GM06990 (cell line): ENCODE measurements at places on chromosomes 1 and 21.

GRCh38 chr1:10161541-10162290 lies 48.7 kb upstream of the KIF1B start:
- DNase-seq: no peak

- no peak for DNase-seq
These were observed 762.1 kb downstream of the LTN1 start for GRCh38 chr21:28230559-28230958.

GRCh38 chr1:22972760-22973159 lies at the start of gene LACTBL1:
TSS of gene LACTBL1 (minus strand) at chr1:22972866. CDS start at chr1:22972316, 550 bp downstream.
- no peak for DNase-seq

- DNase-seq: no peak
These were observed 187.9 kb downstream of the HIVEP3 start for GRCh38 chr1:41730806-41731205.

DNA sequence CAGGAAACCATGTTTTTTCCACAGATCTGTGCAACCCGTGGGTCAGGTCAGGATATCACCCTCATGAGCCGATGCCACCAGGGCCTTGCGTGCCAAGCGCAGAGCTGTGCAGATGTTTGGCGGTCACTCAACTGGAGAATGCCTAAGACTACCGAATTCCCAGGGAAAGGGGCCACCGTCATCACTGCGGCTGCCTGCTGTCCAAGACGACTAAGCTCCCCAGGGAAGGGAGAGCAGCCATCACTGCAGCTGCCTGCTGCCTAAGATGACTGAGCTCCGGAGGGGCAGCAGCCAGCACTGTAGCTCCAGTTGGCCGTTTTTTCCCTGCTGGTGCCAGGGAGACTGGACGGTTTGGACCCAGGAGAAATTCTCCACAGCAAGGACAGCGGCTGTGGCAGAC lies 31.1 kb downstream of the AKT3 start:
- no peak for DNase-seq

DNA sequence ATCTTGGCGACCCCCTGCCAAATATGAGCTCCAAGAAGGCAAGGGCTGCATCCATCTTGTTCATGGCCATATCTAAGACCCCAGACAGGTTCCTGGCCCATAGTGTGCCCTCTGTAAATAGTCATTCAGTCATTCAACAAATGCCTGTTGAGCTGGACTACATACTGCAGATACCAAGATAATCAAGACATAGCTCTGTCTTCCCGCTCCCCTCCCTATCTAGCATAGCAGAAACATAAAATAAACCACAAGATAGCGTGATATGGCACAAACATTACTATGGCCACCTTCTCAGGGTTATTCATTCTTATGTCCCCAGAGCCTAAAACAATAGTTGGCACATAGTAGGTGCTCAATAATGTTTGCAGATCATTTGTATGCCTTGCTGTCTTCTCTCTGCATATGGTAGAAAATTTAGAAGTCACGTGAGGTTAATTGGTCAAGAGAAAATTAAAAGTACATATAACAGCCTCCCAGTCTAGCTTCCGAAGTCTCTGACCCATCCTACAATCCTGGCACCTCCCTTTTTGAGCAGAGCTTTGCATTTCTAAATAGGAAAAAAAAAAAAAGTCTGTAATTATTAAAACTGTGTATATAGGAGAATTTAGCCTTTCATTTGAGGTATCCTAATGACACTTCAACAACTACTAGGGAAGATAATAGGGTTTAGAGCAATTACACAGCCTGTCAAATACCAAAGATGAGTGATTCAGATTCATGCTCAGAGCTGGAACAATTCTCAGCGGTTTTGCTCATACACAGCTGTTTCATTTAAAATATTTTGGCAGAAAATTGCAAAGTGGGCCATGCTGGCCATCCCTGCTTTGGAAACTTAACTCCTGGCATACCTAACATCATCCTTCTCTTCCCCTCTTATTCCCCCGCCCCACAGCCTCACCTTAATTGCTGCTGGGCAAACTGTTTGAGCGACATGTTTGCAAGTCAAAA lies 219.0 kb downstream of the KAZN start:
- no peak for DNase-seq

GRCh38 chr1:53608676-53609075 lies 130.3 kb downstream of the GLIS1 start:
- DNase-seq: no peak

GRCh38 chr1:23166854-23167253 lies 1.8 kb downstream of the LUZP1 start:
- DNase-seq: no peak

DNA sequence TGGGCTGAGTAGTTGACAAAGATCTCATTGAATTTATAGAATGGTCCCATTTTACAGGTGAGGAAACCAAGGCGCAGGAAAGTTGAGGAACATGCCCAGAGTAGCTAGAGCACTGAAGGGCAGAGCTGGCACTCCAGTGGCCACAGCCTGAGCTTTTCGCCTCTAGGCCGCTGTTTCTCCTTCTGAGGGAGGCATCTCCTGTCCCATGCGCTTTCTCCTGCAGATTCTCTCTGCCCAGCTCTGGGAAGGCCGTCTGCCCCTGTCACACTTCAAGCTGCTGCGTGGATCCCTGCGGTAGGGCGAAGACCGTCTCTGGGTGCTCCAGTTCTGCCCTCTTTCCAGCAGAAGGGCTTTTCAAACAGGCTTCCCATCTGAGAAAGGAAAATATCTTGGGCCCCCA lies 159.9 kb downstream of the ACTL8 start:
- DNase-seq: no peak

DNA sequence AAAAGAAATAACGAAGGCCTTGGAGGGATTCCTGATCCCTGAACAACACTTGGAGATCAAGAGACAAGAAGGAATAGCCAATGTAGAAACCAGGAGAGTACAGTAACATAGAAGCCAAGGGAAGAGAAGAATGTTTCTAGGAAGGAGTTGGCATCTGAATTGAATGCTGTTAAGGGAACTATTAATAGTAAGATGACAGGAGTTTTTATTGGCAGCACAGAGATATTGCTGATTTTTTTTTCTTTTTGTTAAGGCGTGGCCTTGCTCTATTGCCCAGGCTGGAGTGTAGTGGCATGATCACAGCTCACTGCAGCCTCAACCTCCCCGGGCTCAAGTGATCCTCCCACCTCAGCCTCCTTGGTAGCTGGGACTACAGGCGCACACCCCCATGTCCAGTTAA lies 9.6 kb upstream of the SFT2D2 start:
- DNase-seq: no peak

DNA sequence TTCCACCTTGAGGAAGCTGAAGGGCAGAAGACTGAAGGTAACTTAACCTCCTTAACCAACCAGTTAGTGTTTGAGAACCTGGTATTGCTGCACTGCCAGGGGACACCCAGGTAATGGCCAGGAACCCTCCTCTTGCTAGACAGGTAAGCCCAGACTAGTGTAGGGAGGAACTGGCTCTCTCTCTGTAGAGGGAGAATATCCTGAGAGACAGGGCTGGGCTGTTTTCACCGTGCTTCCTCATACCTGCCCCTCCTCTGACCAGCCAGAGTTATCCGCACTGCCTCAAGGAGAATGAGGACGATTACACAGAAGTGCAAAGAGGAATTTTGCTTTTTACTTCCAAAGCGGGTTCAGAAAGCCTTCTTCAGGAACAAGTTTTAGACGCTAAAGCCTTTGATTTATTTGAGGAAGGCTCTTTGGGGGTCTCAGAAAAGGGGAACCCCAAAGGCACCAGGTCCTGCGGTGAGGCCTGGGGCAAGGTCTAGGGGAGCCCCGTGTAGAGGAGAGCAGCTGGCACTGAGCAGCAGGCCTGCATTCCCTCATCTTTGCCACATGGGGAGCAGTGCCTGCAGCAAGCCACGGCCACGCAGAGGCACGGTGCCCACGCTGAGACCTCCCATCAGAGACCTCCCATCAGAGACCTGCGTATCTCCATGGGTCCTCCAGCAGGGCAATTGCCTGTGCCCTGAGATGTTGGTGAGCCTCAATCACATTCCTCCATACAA lies 13.5 kb downstream of the GNG4 start:
- DNase-seq: no peak

GRCh38 chr1:15945011-15945831 lies 30.7 kb downstream of the ZBTB17 start:
- DNase-seq: no peak

- DNase-seq: no peak
These were observed 7.5 kb upstream of the CYP4A11 start for GRCh38 chr1:46948629-46949416.

GRCh38 chr1:208239473-208240381 lies 4.5 kb downstream of the PLXNA2 start:
- DNase-seq: no peak

- DNase-seq: no peak
These were observed 7.5 kb upstream of the KPNA6 start for GRCh38 chr1:32100359-32100758.

DNA sequence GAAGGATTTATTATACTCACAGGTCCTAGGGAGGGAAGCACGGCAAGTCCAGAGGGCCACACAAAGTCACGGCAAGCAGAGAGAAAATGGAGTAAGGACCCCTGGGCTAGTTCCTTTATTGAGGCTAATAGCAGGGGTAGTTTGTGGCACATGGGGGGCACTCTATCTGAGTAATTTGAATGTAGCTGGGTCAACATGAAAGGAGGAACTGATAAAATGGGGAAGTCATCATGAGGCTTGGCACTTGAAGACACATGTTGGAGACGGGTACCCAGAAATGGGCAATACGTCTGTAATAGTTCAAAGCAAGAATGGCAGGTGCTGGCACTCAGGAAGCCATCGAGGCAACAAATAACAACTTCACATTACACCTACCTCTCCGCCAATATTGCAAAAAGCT lies 1136.4 kb downstream of the MRPL39 start:
- no peak for DNase-seq

DNA sequence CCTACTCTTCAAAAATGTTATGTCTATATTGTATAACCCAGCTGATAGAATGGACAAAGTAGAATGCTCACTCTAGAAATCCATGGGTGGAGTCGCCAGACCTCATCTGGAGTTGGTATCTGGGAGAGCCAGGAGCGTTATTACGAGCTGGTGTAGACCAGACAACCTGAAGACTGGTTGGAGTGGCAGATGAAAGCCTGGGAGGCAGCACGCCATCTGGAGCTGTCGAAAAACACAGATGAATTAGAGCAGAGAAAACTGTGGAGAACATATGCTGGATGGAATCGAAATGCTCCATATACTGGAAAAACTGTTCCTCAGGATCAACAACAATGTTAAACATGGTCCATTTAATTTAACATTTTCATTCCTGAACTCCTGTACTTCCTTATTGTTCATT lies 333.6 kb downstream of the KCTD3 start:
- DNase-seq: no peak

GRCh38 chr1:209430821-209431259 lies 152.7 kb upstream of the CAMK1G start:
- DNase-seq: no peak

- no peak for DNase-seq
These were observed 578 bp upstream of the SESN2 start for GRCh38 chr1:28258628-28259251.

- no peak for DNase-seq
These were observed 2.5 kb upstream of the ATF6 start for GRCh38 chr1:161763522-161764098.

GRCh38 chr1:56073614-56074006 lies 505.8 kb downstream of the PLPP3 start:
- no peak for DNase-seq

DNA sequence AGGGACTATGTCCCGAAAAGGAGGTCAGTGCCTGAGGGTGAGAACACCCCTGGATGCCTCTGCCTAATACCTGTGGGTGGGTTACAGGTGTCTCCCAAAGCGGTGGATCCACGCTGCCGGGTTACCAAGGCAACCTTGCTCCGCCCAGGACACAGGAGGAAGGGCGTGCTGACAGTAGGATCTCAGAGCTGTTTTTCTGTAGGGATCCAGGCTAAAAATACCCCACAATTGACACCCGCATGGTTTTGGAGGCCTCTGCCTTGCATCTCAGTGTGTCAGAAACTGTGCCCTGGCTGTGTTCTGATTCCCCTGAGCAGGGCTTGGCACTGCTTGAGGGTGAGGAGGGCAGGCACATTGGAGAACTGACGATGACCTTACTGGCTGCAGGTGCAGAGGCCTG lies 118.0 kb downstream of the IER5 start:
- DNase-seq: no peak

DNA sequence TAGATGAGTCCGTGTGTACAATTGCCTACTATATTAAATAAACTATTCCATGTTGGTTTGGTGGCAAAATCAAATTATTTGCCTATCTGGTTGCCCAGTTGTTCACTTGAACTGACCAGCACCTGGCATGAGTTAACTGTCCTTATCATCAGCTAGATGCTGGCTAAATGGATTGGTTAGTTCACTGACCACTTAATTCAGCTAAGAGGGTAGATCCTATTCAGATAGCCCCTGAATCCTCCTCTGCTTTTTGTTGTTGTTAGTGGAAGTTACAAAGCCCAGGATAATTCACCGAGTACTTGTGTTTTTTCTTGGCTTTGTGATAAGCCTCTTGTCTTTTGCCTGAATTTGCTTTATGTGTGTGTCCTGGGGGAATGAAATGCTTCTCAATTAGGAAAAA lies 22.8 kb upstream of the CD53 start:
- DNase-seq: no peak

- no peak for DNase-seq
These were observed 57.8 kb upstream of the COL18A1 start for GRCh38 chr21:45347048-45347711.

DNA sequence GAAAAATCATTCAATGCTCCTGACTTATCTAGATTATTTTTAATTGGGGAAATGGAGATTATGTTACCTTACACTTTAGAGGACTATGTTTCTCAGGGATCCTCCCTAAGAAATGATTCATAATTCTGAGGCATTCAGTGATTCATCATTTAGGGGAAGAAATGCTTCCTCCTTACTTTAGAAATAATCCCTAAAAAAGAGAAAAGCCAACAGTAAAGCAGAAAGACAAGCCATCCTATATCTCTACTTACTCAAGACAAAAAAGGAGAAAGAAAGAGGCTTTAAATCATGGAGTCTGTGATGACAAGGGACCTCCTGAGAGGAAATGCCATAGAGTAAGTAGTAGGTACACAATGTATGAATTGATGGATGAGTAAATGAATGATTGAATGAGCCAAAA lies 137.0 kb downstream of the BRINP2 start:
- DNase-seq: no peak

DNA sequence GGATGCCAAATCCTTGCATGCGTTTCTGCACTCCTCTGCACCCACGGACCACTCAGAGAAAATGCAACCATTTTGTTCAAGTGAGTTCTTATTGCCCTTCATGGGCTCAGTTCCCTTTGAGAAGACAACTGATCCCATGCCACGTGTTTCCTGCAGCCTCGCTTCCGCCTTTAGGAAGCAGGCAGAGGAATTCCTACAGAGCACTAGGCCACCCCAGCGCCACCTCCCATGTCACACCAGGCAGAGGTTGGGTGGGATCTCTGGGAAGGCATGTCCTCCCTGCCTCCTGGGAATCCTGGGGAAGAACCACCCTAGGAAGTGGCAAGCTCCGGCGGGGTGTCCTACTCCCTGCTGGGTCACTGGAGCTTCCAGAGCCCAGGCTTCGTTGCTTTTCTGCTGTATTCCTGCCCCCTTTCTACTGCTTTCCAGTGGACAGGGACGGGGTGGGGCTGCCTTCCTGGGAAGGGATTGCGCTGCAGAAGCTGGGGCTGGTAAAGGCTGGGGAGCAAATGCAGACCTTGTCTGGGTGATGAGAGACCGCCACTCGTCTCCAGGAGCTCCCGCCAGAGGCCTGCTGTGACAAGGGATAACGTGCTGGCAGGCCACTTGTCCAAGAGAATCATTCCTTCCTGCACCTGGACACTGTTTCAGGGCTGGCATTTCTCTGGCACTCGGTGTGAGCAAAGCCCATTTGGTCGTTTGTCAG lies 478.2 kb upstream of the VAMP3 start:
- no peak for DNase-seq

GRCh38 chr1:206797534-206798383 lies 25.5 kb upstream of the IL10 start:
- DNase-seq: no peak
